ENCODE measurements at places on chromosomes 12 and 14.

- no peak for DNase-seq
Observed at GRCh38 chr14:102532204-102532658, 22.7 kb upstream of the ANKRD9 start.

- DNase-seq: no peak
Observed at GRCh38 chr14:104583424-104584306, 4.1 kb downstream of the C14orf180 start.

GRCh38 chr14:61439779-61440418 lies 118.5 kb downstream of the PRKCH start:
- DNase-seq: no peak

DNA sequence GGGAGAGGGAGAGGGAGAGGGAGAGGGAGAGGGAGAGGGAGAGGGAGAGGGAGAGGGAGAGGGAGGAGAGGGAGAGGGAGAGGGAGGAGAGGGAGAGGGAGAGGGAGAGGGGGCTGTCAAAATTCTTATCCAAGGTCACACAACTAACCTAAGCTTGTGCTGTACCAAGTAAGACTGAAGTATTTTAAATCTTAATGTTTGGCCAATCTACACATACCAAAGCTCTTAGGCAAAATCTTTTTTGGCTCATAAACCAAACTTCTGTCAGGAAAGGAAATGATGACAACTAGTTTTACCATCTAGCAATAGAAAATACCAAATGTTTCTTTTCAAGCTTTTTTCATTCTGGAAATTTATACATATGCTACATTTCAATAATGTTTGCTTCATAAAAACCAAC lies 33.8 kb downstream of the CCDC38 start:
- no peak for DNase-seq

- DNase-seq: no peak
Observed at GRCh38 chr12:90987520-90987919, 17.3 kb downstream of the EPYC start.

- no peak for DNase-seq
Observed at GRCh38 chr14:101834397-101834796, 72.9 kb downstream of the PPP2R5C start.

GRCh38 chr12:104130760-104131159 lies 7.2 kb downstream of the NFYB start:
- no peak for DNase-seq

DNA sequence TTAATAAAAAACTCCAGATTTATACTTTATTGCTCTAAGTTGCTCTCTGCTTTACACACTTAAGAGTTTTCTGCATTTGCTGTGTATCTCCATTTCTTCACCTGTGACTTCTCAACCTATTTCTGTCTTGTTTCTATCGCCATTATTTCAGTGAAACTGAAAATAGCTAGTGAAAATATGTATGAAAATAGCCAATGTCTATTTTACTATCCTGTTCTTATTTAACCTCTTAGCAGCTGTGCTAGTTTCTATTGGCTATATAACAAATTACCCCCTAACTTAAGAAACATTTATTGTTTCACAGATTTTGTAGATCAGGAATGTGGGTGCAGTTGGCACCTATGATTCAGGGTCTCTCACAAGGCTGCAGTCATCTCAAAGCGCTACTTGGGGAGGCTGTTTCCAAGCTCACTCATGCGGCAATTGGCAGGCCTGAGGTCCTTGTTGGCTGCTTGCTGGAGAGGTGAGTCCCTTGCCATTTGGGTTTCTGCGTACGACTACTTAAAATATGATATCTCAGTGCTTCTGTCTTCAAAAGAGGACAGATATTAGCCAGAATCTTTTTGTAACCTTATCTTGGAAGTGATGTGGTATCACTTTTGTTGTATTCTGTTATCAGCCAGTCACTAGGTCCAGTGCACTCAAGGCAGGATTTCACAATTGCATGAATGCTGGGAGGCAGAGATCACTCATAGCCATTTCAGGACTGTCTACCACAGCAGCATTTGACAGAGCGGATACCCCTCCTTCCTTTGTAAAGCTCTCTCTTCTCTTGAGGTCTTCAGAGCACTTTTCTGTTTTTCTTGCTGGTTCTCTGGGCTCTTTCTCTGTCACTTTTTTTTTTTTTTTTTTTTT lies 7.2 kb downstream of the ERC1 start:
- no peak for DNase-seq

DNA sequence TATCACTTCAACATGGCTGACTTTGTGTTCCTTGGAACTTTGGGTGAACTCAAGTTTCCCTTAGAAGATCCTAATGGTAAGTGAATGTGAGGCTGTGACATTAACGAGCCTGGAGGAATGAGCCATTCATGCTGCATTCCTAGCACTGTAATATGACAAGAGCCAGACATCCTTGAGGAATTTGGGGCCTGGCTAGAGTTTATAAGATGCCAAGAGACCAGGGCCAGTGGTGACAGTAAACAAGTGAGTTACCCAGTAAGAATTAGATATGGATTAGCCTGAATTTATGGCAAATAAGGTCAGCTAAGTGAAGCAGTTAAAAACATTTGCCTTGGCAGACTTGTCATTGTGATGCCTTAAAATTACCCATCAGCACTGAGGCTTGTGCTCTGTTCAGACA lies 232.4 kb downstream of the AKAP6 start:
- no peak for DNase-seq

GRCh38 chr12:116015525-116015924 lies 262.0 kb downstream of the MED13L start:
- no peak for DNase-seq

DNA sequence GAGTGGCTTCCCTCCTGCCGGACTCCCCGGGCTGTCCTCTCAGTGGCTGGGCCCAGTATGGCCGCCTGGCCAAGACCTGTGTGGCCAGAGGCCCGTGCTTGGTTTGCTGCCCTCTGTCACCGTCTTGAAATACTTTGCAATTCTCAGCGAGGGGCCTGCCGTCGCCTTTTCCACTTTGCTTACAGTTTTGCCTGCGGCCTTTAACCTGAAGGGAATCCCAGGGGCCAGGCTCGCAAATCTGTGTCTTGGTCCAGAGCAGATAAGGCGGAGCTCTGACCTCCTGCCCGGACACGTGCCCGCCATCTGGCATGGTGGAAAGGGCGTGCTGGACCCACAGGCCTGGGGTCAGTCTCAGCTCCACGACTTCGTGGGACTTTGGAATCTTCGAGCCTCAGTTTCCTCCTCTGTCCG lies 10.9 kb upstream of the AMN start:
- no peak for DNase-seq

GRCh38 chr12:88398031-88398430 lies 182.2 kb downstream of the KITLG start:
- no peak for DNase-seq

DNA sequence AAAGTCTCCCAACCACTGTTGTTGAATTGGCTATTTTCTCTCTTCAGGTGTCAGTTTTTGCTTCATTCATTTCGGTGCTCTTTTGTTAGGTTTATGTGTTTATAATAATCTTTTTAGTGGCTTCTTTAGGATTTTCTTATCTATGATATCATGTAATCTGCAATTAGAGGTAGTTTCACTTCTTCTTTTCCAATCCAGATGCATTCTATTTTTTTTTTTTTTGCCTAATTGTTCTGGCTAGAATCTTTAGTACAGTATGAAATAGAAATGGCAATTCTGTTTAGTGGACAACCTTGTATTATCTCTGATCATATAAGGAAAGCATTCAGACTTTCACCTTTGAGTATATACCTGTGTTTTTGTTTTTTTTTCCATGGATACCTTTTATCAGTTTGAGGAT lies 17.4 kb downstream of the CNOT2 start:
- no peak for DNase-seq

- DNase-seq: no peak
Observed at GRCh38 chr14:28671425-28671824, 95.2 kb upstream of the FOXG1 start.

DNA sequence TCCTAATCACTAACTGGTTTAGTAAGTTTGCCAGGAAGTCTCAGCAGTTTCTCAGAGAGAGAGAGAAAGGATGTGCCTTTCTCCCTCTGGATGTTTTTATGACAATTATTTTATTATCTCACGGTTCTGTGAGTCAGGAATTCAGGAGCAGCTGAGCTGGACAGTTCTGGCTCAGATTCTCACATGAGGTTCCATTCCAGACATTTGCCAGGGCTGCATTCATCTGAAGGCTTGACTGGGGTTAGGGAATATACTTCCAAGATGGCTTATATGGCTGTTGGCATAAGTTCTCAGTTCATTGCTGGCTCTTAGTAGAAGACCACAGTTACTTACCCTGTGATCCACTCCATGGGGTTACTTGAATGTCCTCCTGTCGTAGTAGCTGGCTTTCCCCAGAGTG lies 101.2 kb upstream of the ATF7IP start:
- DNase-seq: no peak

GRCh38 chr12:22722779-22723178 lies 97.8 kb downstream of the ETNK1 start:
- DNase-seq: no peak

DNA sequence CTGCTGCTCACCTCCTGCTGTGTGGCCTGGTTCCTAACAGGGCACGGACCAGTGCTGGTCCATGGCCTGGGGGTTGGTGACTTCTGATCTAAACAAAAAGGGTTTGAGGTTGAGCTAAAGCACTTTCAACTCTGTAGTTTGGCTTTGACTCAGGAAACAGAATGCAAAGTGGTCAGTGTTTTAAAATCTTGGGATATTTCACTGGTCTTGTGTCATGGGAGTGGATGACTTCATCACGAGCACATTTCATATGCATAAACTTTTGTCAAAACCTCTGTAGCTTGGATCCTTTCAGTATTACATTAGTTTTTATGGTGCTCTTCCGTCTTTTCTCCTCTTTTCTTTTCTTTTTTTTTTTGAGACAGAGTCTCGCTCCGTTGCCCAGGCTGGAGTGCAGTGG lies 25.6 kb downstream of the FAM161B start:
- no peak for DNase-seq

- no peak for DNase-seq
Observed at GRCh38 chr12:93664573-93665138, 12.5 kb upstream of the CRADD start.

- DNase-seq: no peak
Observed at GRCh38 chr14:85865701-85866100, 335.8 kb downstream of the FLRT2 start.

- no peak for DNase-seq
Observed at GRCh38 chr14:53956427-53957201, at the start of gene BMP4. BMP4 (minus strand) TSS chr14:53956825; CDS start chr14:53952222, 4,603 bp downstream.

DNA sequence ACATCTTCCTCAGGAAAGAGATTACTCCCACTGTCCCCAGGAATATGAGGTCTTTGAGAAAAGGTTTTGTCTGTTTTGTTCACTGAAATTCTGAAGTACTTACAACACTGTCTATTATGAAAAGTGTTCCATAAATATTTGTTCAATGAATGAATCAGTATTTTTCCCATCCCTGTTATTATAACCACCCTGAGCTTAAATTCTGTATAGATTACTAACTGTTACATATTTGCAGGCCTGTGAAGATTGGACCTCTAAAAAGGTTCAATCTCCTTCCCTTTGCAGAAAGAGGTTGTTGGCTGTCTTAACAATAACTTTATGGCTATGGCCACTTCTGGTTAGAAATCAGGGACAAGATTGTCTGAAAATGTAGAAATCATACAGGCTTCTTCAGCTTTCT lies 174.5 kb upstream of the NPAS3 start:
- no peak for DNase-seq

DNA sequence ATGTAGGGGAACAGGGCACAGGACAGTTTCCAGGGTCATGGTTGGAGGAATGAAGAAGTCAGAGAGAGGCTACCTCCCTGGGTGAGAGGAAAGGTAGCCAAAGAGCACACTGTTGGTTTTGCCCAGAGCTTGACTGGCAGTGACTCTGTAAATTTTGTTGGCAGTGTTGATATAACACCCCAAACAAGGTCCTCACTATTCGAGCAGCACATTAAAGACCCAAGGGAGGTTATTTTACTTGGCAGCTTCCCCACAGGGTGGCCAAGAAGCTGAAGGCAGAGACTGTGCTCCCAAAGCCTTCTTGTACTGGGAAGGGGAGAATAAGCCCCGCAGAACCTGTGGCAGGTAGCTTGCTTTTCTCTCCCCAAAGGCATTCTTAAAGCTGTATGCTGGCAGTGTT lies 40.6 kb downstream of the WSCD2 start:
- DNase-seq: no peak

DNA sequence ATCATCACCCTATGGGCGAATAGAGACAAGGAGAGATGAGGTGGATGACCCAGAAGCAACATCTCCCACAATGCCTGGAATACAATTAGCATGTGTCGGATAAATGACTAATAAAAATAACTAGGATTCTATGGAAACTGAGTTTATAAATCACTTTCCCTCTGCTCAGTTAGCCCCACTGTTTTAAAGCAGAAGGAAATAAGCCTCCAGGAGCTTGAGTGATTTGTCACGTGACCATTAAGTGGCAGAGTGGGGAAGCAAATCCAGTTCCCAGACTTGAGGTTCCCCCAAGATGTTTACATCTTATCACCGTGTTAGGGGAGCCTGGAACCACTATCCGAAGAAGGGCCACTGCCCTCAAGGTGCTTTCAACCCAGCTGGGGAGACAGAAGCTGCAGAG lies 136.5 kb upstream of the CCND2 start:
- DNase-seq: no peak

DNA sequence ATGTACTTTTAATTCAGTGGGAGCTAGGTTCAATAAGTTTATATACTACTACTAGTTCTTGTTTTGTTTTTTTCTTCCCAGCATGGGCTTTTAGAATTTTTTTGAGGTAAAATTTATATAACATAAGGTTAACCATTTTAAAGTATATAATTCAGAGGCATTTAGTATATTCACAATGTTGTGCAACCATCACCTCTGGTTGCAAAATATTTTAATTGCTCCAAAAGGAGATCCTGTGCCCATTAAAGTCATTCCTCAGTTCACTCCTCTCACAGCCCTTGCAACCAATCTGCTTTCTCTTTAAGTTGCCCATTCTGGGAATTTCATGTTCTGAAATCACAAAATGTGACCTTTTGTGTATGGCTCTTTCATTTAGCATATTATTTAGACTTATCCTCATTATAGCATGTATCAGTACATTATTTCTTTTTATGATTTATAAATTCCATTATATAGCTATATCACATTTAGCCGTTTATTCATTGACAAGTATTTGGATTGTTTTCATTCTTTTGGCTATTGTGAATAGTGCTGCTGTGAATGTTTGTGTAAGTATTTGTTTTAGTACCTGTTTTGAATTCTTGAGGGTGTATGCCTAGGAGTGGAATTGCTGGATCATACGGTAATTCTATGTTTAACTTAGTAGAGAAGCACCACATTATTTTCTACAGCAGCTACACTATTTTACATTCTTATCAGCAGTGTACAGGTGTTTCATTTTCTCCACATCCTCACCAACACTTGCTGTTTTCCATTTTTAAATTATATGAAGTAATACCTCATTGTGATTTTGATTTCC lies 59.1 kb downstream of the ARHGAP5 start:
- DNase-seq: no peak

GRCh38 chr12:127245437-127245836 lies 1021.5 kb upstream of the TMEM132C start:
- no peak for DNase-seq

DNA sequence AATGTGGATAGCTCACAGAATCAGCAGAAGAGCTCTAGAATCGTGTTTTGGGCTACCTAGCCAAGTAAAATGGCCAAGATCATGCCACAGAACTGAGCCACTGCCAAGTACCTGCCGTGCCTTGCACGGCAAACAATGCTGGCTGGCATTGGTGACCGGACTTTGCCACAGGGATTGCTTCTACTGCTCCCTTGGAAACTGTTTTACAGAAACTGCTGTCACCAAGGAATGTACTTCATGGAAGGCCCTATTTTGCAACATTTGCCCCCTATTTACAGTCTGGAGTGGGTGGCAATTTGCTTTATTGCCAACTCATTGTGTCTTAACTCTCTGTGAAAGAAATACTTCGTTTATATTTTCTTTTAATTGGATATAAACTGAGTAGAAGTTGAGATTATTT lies 49.0 kb downstream of the BORCS5 start:
- no peak for DNase-seq
